ENCODE measurements at places on chromosomes 6 and 20.

- DNase-seq = no peak
Observed at GRCh38 chr6:116192786-116193185, 61.1 kb downstream of the TSPYL4 start.

- no peak for DNase-seq
Observed at GRCh38 chr6:74409447-74409846, 713.4 kb downstream of the CD109 start.

- DNase-seq = no peak
Observed at GRCh38 chr6:31453259-31453658, 44.7 kb upstream of the MICB start.

DNA sequence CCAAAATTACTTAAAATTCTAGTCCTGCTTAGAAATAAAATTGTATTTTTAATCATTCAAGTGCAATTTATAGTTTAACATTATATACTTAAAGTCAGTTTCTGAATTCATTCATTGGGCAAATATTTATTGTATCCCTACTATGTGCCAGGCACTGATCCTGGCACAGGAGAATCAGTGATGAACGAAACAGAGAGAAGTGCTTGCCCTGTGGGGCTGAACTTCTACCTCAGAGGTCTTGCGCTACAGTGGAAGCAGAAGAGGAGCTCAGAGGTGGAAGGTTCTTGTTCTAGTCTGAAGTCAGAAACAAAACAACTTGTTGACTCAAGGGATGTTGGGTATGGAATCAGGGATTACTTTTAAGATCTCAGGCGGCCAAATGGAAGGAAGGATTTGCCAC lies 6.0 kb downstream of the CLDN20 start:
- DNase-seq = no peak

- no peak for DNase-seq
Observed at GRCh38 chr20:14649662-14650061, 312.2 kb upstream of the FLRT3 start.

DNA sequence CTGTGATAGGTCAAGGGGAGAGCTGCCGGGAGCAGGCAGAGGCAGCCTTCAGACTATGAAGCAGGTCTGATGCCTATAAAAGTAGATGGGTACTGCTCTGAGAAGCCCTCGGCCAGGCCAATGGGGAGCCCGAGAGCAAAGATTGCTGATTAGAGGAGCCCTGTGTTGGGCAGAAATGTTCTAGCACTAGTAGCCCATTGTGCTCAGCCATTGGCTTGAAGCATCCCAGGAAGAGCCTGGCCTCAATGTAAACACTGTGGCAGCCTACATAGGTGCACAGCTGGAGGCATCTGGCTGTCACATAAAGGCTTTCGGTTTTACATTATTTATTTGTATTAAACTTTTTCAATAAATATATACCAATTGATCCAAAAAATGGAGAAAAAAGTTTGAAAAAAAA lies 67.7 kb downstream of the SNAP25 start:
- no peak for DNase-seq

DNA sequence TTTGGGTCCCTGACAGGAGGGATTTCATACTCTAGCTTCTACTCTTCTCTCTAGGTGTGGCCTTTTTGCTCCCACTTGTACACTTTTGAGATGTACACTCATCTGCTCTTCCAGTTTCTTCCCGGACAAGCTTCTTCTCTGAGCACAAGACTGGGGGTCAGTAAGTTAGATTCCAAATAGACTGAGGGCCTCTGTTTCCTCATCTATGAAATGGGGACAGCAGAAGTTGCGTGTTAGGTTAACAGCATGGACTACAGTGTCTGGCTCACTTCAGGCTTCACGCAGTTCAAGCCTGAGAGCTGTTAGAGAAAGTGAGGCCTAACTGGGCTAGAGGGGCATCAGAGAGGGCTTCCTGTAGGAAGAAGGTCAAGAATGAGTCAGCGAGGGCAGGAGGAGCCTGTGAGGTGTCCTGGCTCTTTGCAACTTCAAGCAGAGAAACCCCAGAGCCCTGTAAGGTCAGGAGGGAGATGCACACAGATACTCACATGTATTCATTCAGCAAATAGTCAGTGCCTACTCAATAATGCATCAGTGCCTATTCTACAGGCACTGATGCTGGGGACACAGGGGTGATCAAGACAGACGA lies 20.6 kb downstream of the XKR7 start:
- no peak for DNase-seq

- no peak for DNase-seq
Observed at GRCh38 chr6:159090530-159091480, 46.0 kb upstream of the TAGAP start.

- DNase-seq = no peak
Observed at GRCh38 chr6:912871-913835, 220.2 kb upstream of the EXOC2 start.

DNA sequence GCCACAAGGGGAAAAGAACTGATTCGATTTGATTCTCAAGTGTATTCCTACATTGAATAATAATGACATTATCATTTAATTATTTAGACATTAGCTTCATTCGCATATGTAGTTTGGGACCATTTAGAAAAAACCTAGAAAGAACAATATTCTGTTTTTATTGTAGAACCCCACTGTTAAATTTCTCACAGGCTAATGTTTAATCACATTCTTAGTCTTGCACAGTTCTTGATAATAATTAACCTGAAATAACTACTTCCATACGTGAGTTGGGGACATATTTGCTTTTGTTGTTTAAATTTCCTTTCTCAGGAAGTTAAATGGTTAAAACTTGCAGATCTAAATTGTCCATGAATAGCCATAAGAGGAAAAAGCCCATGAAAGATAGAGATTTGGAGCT lies 275.2 kb downstream of the TFAP2B start:
- DNase-seq = no peak

DNA sequence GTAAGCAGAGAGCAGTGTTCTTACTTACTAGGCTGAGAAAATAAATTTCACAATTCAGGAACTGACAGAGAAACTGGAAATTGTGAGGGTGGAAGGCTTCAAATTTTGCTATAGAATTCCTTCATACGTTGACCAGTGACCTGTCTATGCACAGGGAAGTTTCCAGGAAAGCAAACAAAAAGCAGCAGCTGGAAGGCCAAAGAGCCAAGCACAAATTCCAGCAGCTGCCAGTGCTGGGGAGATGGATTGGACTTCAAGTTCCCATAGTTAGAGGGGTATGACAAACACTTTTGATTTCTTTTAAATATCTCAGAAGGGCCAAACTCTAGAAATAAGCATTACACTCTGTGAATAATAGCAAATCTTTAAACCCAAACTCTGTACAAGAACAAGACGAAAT lies 299.1 kb upstream of the KCNQ5 start:
- DNase-seq = no peak

DNA sequence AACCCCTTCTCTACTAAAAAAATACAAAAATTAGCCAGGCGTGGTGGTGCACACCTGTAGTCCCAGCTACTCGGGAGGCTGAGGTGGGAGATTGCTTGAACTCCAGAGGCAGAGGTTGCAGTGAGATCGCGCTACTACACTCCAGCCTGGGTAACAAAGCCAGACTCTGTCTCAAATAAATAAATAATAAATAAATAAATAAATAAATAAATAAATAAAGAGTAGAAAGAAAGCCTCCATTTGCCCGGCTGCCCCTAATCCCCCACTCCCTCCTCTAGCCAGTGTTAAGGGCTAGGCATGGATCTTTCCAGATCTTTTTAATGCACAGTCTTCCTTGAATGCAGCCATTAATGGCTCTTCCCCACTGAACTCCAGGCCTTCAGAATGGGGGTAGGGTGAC lies 3.2 kb downstream of the PNPLA1 start:
- DNase-seq = no peak

DNA sequence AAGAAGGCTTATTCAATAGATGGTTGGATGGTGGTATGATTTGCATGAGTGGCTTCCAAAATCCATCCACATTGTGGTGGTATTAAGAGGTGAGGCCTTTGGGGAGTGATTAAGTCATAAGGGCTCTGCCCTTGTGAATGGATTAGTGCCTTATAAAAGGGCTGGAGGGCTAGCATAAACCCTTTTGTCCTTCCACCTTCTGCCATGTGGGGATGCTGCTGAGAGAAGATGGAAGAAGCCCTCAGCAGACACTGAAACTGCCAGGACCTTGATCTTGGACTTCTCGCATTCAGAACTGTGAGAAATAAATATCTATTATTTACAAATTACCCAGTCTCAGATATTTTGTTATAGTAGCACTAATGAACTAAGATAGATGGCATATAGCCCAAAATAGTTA lies 27.8 kb upstream of the SRPK1 start:
- DNase-seq = no peak

- DNase-seq = no peak
Observed at GRCh38 chr6:109894181-109894580, 83.9 kb upstream of the GPR6 start.

GRCh38 chr6:11478586-11478985 lies 59.0 kb upstream of the TMEM170B start:
- DNase-seq = no peak

DNA sequence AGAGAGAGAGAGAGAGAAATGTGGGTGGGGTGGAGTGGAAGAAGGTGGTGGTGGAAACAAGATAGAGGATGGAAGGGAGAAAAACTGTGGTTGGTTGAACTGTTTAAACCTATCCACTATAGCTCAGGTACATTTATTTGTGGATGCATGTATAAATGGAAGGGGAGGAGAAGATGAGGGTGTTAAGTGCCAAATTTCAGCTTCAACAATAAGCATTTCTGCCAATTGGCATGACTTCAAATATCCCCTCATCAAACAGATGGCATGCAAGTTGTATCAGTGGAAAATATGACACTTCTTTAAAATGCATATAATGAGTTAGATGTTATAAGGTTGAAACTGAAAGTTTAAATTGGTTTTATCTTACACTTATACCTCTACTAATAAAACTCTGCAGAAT lies 216.1 kb downstream of the LMBRD1 start:
- DNase-seq = no peak

- DNase-seq = no peak
Observed at GRCh38 chr20:53712212-53712977, 118.8 kb upstream of the ZNF217 start.

DNA sequence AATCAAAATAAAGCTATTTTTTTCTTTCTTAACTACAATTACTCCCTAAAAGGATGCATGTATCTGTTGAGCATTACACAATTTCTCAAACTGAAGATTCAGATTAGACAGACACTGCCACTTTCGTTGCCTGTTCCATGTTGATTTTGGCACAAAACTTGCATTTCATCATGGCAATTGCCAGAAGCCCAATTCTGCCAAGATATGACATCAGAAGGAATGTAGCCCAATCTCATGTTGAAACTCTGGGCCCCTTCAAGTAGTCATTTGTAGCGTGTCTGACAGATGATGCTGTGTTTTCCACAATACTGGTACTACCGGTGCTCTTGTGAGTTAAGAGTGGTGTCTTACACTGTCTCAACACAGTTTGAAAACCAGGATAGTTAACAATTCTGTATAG lies 705.4 kb downstream of the PTPRT start:
- no peak for DNase-seq
